ENCODE measurements at places on chromosomes 7 and 10.
A peak's percentile ranks its signal among the peaks of the same experiment; 100 is the strongest.

GRCh38 chr7:74148491-74148890, 25.7 kb upstream of the EIF4H start:
- no peak for DNase-seq

DNA sequence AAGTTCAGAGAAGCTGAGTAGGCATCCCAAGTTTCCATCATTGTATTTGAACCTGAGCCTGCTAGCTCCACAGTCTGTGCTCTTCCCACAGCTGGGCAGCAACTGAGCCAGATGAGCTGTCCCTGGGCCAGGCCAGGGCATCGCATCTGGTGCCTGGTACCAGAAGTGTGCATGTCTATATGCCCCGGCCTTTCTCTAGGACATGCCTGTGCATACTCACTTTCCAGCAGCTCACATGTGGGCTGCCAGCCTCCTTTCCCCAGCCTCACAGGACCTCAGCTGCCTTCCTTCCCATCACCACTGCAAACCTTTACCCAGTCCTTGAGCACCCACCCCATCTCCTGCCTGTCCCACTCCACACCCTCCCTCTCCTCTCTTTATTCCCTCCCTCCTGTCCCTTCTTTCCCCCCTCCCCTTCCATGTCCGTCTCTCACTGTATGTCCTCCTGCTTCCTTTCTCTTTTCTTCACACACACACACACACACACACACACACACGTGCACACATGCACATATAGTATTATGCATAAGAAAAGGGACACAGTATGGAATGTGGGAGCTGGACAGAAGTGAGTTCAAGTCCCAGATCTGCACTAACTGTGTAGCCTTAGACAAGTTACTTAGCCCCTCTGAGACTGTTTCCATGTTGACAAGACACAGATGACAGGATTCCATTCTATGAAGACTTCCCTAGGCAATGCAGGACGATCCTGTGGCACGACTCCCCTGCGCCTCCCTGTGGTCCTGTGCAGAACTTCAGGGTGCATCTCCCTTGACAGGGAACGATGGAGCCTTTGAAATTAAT, 10.9 kb downstream of the CDHR1 start:
- DNase-seq: peak; percentile 34

GRCh38 chr10:75430000-75430763, 1.2 kb upstream of the LRMDA start:
- no peak for DNase-seq

GRCh38 chr7:45203936-45204445, 46.4 kb downstream of the RAMP3 start:
- DNase-seq: peak; percentile 65

- DNase-seq: no peak
Measured at GRCh38 chr7:155702616-155703015, 58.2 kb downstream of the RBM33 start.

DNA sequence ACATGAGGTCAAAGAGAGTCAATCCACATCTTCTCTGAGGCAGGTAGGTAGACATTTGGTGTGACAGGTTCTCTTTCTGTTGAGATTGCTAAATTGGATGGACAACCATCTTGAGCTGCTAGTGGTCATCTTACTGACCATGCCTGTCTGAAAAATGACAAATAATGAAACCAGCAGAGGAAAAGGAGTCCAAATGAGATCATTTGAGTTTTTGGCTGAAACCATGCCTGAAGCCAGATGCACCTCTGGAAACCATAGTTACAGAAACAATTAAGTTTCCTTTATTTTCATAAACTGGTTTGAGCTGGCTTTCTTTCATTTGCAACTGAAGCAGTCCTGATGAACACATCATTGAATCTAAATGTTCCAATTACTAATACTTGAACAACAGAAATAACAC, 100.6 kb downstream of the ZNF438 start:
- no peak for DNase-seq

DNA sequence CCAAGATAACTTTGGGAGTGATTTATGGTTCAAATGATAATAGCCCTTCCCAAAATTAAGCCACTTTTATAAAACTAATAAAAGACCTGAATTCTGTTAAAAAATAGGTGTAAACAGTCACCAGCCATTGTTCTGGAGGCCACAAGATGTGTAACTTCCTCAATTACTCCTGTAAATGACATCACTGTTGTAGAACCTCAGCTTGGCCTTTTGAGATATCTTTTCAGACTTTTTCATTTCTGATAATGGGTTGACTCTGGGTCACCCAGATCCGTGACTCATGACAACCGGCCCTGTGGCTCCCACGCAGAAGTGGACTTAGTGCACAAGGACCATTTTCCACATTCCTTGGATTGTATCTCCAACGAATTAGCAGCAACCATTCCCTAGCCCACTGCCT, 106.6 kb downstream of the DKK1 start:
- peak; percentile 31 for DNase-seq

GRCh38 chr7:79681454-79681853, 228.0 kb upstream of the MAGI2 start:
- no peak for DNase-seq

GRCh38 chr7:142910031-142910433, 23.5 kb downstream of the TRPV5 start:
- no peak for DNase-seq

DNA sequence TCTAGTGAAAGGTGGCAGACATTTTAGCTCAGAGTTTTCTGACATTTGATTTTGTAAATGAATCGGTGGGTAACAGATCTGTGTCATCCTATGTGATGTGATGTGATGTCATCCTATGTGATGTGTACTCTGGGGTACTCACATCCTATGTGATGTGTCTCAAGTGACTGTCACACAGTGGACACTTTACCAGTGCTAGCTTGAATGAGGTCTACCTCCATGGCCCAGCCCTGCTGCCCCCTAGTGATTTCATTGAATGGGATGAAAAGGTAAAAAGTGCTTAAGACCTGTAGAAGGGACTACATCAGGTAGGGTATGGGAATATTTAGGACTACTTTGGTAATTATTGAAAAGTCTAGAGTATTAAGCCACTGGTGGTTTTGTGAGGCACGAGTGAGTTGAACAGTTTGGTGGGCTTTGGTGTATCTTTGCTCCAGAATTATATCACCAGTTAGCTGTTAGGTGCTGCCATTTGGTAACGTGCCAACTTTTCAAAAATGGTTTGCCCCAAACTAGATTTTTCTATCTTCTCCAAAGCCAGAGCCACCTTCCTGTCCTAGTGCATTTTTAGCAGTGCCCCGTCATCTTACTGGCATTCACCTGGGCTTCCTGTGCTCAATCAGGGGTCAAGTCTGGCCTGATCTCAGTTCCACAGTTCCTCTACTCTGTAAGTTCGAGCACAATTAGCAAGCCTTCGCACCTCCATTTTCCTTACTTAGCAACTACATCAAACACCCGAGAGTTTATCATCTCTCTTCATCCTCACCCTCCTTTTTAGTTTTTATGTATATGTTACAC, 9.7 kb downstream of the EIF4H start:
- no peak for DNase-seq

DNA sequence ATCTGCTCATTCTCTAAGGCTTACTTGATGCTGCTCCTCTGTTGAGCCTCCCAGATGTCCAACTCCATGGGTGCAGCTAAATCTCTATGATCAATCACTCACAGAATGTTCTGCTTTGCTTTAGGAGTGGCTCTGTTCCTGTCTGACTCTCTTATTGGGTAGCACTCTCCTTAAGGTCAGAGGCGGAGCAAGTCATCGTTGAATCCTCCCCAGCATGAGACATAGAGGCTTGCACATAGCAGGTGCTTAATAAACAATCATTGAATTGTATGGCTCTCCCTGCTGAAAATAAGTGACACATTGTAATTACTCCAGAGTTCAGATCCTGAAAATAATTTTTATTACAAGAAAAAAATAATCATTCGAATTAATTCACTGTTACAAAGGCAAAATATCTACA, 69.7 kb downstream of the NPS start:
- DNase-seq: no peak

- no peak for DNase-seq
Measured at GRCh38 chr10:21944727-21945386, 58.7 kb downstream of the DNAJC1 start.

GRCh38 chr7:91083855-91084644, 180.2 kb upstream of the FZD1 start:
- DNase-seq: peak; percentile 27

DNA sequence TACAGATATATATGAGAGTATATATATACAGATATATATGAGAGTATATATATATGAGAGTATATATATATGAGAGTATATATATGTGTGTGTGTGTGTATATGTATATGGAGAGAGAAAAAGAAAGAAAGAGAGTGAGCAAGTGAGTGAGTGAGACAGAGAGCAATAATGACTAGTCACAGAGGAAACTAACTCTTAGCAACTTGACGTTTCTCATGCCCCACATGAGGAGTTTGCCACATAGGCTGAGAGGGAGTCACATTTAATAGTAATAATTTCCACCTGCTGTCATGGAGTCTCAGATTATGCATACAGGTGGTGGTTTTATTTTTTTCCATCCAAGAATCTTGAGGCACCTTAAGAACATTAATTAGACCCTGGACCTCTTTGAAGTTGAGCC, 199.9 kb downstream of the GATA3 start:
- no peak for DNase-seq

GRCh38 chr7:46651561-46652088, 730.6 kb upstream of the IGFBP3 start:
- no peak for DNase-seq

- no peak for DNase-seq
Measured at GRCh38 chr7:155721056-155721455, 76.6 kb downstream of the RBM33 start.

- DNase-seq: peak; percentile 65
Measured at GRCh38 chr7:34357068-34357467, 300.9 kb upstream of the NPSR1 start.

DNA sequence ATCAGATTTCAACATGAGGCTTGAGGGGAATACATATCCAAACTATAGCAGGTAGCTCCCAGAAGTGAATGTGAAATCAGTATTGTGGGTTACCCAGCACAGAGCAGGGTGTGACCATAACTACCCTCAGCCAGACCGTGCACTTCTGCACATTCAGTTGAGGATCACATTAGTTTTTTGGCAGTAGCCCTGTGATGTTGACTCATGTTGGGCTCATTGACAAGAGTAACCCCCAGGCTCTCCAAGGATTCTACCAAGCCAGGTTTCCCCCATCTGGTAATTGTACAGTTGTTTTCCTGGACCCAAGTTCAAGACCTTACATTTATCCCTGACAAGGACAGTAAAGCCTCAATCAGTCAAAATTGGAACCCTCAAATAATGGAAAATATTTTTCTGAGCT, 11.7 kb upstream of the CPA4 start:
- peak; percentile 92 for DNase-seq

GRCh38 chr7:904847-905246, 28.5 kb downstream of the GET4 start:
- DNase-seq: peak; percentile 83

DNA sequence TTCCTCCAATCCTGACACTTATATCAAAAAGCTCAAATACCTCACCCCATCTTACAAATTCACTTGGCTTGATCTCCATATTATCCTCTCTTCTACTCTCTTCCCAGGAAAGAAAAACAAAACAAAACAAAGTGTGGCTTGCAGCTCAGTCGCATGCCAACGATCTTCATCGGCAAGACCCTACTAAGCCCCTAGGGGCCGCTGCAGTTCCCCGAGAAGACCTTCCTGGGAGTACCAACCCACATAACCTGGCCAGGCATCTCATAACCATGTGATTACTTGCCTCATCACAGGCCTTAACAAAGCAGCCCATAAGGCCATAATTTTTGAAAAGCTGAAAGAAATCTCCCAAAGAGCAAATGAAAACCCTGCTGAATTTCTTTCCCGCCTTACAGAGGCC, 103.7 kb downstream of the ZNF92 start:
- DNase-seq: no peak

- no peak for DNase-seq
Measured at GRCh38 chr10:35326466-35327235, 9.7 kb upstream of the CCNY start.

GRCh38 chr10:89377705-89378637, at the start of gene IFIT1B:
TSS of gene IFIT1B (plus strand) at chr10:89378056. CDS start at chr10:89378136, 80 bp downstream.
- no peak for DNase-seq

- DNase-seq: no peak
Measured at GRCh38 chr7:158771213-158771834, 58.0 kb downstream of the ESYT2 start.

- DNase-seq: no peak
Measured at GRCh38 chr10:62284221-62284620, 15.6 kb upstream of the RTKN2 start.

DNA sequence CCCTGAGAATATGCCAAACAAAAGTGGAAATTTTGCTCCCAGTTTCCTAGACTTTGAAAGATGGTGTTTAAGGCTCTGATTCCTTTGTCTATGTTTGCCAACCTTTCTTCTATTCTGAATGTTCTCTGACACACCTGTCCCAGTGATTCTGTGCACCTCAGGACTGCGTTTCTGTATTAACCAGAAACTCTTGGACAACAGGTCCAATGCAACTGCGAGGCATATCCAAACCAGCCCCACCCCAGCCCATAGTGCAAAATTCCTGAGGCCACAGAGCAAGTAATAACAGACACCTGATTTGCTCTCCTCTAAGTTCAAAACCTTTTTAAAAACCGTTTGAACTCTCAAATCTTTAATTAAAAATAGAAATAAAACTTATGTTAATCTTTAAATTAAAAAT, 37.0 kb upstream of the MSRB2 start:
- no peak for DNase-seq

DNA sequence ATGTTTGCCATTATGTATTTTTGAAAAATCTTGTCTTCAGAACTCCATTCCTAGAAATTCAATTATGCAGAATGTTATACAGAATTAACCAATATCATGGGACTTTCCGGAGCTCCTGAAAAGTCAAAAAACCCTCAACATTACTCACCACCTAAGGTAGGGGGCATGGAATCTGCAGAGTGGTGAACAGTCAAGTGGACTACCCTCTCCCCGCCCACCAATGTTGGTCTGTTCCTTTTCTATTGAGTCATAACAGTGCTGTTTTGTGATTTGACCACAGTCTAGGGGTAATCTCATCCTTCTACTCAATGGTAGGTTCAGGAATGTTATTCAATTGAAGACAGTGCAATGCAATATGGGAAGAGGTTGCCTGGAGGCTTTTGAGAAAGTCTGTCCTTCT, 130.5 kb upstream of the HABP2 start:
- DNase-seq: no peak

GRCh38 chr7:51727441-51727840, 410.8 kb upstream of the COBL start:
- DNase-seq: no peak

DNA sequence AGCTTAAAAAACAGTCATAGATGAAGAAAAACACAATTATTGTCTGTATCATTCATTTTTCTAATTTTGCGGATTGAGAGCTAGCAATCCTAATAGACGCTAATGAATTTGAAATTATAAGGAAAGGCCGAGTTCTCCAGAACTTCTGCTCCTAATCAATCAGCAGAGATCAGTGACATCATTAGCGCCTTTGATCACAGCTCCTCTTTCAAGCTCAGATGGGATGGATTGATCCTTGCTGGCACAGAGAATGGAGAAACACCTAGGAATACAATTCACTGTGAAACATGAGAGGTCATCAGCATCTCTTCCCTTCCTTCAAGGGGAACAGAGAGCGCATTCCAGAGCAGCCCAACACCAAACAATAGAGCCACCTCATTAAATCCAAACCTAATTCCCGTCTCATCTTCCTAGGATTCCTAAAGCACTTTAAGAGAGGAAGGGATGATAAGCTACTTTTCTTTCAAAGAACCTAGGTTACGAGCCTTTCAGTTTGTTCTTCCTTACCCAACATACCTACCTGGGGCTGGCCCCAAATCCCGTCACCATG, 24.4 kb downstream of the GLI3 start:
- DNase-seq: no peak

- DNase-seq: no peak
Measured at GRCh38 chr7:144786522-144786921, 49.3 kb downstream of the TPK1 start.

GRCh38 chr7:15648461-15648961, 38.0 kb downstream of the MEOX2 start:
- DNase-seq: peak; percentile 21

- DNase-seq: no peak
Measured at GRCh38 chr10:131830446-131831130, 70.2 kb upstream of the PPP2R2D start.

Measured in RPMI7951 (cell line).